ENCODE measurements at places on chromosomes 6 and 20.

GRCh38 chr6:151147118-151147832 is 92.5 kb upstream of the AKAP12 start:
- DNase-seq = no peak

DNA sequence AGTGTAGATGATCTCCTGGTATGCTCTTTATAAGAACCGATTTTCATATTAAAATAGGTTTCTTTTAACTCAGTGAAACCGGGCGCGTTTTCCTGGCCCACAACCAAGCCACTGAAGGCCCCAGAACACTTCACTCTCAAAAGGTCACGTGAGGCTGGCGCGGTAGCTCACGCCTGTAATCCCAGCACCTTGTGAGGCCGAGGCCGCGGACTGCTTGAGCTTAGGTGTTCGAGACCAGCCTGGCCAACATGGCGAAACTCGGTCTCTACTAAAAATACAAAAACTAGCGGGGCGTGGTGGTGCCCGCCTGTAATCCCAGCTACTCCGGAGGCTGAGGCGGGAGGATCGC is 402 bp upstream of the TAF8 start:
- DNase-seq = peak; percentile 47

DNA sequence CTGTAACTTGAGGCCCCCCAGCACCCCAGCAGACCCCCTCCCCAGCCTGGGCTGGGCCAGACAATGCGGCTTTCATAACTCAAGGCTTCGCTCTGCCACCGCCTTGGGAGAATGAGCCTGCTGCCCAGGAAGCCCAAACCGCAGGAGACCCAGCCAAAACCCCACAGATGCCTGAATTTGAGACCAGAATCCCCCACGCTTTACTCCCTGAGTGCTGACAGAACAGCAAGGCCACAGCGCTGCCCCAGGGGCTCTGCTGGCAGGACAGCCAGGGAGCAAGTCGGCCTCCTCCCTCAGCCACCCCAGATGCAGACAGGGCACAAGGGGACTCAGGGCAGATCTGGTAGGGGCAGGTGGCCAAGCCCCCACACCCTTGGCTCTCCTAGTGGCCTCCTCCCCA is 2.2 kb downstream of the MDFI start:
- no peak for DNase-seq

DNA sequence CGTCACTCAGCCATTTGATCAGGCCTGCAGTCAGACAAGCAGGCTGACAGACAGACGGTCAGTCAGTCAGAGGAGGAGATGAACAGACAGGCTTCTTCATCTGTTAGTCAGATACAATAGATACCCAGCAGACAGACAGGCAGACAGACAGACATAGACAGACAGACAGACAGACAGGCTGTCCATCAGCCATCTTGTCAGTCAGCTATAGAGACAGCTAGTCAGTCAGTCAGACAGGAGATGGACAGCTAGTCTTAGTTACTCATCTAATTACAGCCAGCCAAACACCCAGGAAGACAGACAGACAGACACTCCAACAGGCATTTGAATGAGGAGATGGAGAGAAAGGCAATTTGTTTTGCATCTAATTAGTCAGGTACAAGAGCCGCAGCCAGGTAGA is 36.4 kb downstream of the KCNB1 start:
- DNase-seq = no peak

DNA sequence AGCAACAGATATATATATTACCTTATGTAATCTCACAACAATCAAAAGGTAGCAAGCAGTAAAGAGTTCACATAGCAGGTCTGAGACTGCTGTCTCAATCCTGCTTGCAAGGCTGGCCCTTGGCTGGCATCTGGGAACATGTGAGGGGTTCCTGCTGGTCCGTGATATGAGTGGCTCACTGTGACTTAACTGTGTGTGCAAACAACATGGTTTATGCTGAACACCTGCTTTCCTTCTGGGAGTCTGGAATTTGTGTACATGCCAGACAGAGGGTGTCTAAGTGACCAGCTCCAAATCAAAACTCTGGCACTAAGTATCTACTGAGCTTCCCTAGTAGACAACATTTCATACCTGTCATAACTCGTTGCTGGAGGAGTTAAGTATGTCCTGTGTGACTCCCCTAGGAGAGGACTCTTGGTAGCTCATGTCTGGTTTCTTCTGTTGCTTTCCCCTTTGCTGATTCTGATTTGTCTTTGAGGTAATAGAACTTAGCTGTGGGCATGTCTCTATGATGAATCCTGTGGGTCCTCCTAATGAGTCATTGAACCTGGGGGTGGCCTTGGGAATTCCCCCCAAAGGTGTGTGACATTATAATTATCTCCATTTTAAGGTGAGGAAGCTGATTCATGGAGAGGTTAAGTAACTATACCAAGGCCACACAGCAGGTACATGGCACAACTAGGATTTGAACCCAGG is 131.6 kb upstream of the NEDD9 start:
- DNase-seq = no peak

DNA sequence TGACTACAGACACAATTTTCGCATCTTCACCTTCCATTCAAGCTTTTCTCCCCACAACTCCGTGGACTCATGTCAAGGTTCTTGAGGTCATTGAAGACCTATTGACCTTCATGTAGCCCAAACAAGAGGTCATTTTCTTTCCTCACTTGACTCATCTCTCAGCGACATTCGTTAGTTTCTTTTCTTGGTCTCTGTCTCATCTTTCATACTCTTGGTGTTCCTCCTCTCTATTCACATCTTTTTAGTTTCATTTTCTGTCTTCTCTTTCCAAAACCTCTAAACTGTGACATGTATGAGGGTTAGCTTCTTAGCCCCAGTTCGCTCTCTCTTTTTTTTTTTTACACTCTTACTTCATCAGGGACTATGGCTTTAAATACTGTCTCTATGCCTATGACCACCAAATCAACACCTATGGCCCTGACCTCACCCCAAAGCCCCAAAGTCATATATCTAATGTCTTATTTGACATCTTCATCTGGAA is 128.6 kb upstream of the BACH2 start:
- DNase-seq = no peak

DNA sequence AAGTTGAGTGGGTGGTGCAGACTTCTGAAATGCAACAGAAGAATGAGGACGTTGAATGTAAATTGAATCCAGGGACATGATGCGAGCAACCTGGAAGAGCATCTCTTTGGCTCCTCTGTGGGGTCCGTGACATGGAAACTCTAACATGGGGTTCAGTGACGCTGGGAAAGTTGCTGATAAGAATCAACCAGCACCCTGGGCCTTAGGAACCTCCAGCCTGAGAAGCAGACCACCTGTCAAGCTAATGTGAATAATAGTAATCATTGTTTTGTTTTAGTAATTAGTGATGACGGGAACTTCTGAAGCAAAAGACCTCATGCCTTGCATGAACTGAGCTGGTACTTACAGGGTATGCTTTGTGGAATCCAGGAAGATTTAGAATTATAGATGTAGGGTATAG is 25.2 kb upstream of the DOK5 start:
- no peak for DNase-seq

GRCh38 chr20:17538517-17539170 is 7.5 kb upstream of the BFSP1 start:
- DNase-seq = no peak

GRCh38 chr20:56372850-56373249 is 14.1 kb downstream of the FAM210B start:
- DNase-seq = no peak

GRCh38 chr6:20657274-20657800 is 123.1 kb downstream of the CDKAL1 start:
- DNase-seq = no peak

GRCh38 chr6:16819752-16820151 is 58.5 kb upstream of the ATXN1 start:
- DNase-seq = no peak

GRCh38 chr20:11454966-11455799 is 462.5 kb upstream of the BTBD3 start:
- DNase-seq = no peak

- no peak for DNase-seq
Observed at GRCh38 chr6:101396548-101397173, 3.2 kb downstream of the GRIK2 start.

DNA sequence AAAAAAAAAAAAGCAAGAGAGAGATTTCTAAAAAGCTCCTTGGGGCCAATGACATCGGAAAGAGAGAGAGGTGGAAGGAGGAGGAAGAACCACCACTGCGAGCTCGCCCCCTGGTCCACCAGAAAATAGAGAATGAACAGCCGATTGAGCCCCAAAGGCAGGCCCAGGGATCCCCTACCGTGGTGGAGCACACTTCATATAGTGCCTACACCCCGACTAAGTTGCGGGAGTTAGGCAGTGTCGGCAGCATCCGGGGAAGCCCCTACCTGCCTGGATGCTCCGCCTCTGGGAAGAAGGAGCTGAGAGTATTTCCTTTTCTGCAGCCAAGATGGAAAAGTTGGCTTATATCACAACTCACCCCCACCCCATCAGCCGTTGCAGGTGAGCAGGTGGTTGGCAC is 38.6 kb upstream of the HSF2 start:
- DNase-seq = no peak

DNA sequence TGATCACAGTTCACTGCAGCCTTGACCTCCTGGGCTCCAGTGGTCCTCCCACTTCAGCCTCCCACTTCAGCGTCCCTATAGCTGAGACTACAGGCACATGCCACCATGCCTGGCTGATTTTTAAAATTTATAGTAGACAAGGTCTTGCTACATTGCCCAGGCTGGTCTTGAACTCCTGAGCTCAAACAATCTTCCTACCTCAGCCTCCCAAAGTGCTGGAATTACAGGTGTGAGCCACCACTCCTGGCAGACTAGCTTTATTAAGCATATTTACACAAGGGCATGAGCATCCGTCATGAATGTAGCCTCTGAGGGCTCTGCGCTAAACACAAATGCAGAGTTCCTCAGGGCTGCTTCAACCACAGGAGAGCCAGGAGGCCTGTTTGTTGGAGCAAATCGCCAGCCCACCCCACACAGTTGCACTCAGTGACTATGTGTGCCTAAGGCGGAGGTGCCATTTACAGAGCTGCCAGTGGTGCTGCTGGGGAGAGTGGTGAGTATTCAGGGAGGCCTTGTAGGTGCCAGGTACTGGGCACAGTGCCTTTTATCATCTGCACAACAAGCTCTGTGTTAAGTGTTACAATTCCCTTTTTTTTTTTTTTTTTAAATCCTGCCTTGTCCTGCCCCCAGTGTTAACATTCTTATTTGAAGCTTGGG is 78.2 kb downstream of the PSMG4 start:
- DNase-seq = no peak

GRCh38 chr6:85118652-85119235 is 331.1 kb upstream of the NT5E start:
- no peak for DNase-seq

DNA sequence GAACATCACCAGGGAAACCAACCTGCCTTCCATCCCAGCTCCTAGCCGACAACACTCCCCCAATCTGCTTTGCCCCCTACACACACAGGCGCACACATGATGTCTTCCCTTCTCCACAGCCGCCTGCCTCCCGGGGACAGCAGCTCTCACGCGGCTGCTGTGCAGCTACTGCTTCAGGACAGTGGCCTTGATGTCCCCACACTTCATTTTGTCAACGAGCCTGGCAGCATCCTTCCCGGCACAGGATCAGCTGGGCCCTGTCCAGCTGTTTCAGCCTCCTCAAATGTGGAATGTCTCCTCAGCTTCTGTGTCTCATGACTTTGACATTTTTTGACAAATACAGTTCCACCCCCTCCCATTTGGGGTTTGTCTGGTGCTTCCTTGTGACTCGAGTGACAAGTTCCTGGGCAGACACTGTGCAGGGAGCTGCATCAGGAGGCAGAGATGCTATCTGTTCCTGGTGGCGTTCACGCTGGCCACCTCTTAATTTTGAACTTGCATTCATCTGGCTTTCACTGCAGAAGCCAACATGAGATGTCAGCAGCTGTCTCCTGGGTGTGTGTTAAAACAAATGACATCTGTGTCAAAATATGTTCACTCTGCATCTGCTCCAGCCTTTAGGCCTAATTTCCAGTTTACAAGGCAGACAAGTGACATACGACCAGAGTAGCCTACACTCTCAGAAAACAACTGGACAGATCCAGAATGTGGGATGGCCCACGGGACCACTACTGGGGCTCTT is 57.2 kb downstream of the GINS1 start:
- no peak for DNase-seq

DNA sequence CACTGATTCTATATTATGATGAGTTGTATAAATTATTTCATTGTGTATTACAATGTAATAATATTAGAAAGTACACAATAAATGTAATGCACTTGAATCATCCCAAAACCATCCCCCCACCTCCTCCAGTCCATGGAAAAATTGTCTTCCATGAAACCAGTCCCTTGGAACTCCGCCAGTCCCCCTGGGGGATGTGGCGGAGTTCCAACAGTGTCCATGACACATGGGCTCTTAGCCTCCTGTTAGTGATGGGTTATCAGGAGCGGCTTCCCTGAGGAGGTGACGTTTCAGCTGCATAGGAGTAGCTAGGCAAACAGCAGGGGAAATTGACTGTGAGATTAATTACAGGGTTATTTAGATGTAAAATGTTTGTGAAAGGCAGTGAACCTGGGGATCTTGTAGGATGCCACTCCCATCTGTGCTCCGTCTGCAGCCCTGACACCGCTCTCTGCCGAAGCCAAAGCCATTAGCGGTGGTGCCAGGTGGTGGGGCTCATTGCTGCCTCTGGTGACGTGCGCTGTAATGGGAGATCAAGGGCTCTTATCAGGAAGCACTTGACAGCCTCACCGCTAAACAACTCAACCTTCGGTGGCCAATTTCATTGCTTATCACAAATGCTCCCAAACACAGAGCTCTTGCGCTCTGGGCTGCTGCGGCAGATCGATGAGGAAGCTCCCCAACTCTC is 81.6 kb upstream of the MC3R start:
- DNase-seq = no peak

- peak; percentile 31 for DNase-seq
Observed at GRCh38 chr6:163897030-163897429, 482.5 kb downstream of the QKI start.

DNA sequence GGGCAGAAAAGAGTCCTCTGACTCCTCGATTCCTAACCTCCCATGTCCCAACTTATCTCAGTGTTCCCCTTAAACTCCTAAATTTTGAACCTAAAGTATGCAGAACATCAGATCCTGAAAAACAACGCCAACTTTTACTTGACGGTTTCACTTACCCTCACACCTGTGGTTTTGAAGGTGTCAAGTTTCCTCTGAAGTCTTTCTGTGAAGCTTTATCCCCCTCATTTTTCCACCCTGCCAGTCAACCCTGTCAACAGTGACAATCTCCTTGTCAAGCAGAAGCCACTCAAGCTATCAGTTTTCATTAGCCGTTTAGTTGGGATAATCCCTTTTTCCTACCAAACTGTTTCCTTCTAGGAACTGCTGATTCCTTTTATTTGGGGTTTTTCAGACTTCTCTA is 245.4 kb upstream of the PREP start:
- DNase-seq = no peak
